ENCODE measurements at places on chromosomes 2 and 18. TPM values are rescaled to one million over a fixed set of nuclear protein-coding genes. Genes with fewer than 3 reads are reported as not detected.

GRCh38 chr2:233117811-233118647 is 57.9 kb downstream of the INPP5D start:
- no peak for DNase-seq

- no peak for DNase-seq
Measured at GRCh38 chr2:197857476-197858107, 53.2 kb downstream of the PLCL1 start.

GRCh38 chr18:30361864-30362540 is 680.5 kb downstream of the DSC3 start:
- DNase-seq: no peak

DNA sequence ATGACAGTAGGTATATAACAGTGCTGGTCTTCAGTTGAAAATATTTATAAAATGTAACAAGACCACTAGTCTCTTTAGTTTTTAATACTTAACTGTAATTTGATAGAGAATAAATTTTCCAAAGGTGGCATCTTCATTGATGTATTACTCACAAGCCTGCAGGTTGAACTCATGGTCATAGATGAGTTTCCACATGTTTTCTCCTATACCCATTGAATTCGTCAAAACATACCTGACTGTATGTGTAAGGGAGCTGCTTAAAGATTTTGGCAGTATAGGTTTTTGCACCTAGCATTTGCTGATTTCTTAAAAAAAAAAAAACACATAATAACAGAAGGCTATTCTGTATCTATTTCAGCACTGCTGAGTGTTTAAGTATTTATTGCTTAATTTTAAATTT is 112.9 kb downstream of the FMNL2 start:
- no peak for DNase-seq

DNA sequence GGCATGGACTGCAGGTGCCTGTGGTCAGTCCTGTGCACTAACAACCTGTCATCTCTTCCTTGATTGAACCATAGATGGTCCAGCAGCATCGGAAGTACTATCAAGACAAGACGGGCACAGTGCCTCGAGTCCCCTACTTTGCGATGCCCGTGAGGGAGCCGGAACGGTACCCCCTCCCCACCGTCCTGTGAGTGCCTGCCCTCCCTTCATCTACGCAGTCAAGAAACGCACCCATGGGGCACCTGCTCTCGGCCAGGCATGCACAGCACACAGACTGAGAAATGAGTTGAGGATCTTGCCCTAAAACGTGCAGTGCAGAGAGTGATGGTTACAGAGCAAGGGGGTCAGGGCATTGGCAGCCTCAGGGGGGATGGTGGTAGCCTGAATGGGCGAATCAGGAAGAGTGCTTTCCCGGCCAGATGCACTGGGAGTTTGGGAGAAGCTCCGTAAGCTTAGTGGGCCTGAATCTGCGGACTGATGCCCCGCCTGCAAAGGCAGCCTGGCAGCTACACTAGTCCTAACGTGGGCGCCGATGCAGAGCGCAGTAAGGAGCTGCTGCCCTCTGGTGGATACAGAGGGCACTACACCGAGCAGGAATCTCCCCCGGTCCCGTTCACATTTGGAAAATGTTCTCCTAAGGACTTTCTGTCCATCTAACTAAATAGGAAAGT is 63.6 kb downstream of the CIB4 start:
- peak; percentile 75 for DNase-seq

DNA sequence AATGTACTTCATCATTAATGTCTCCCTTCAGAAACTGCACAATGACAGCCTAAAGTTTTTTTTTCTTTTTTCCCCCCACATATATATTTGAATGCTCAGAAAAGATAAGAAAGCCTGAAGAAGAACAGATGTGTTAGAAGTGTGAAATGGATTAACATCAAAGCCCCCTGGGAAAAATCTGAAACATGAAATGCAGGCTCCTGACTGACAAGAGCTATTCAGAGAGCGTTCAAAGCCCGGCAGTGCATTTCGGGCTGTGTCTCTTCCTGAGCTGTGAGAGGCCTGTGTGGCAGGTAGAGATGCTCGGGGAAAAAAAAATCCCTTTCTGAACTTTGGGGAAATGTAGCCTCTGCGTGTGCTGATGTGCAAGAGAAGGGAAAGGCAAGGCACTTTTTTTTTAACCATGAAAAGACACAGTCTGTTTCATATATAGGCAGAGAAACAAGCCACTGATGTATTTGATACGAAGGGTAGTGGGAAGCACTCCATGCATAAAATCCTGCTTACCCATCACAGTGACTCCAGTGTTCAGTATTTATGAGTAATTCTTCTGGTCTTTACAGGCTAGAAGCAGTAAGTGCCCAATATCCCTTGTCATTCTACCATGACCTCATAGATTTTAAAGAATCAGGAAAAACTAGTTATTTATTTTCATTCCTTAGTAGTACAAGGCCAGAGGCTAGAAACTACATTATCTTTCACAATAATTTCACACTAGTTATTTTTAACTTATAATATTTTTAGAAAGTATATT is 1574.2 kb upstream of the PIK3C3 start:
- DNase-seq: no peak

The CHRNA1 gene
- 47.4 TPM for total RNA-seq

Data from tongue (tissue), 3 donors.